ENCODE measurements at places on chromosomes 12 and 14.

DNA sequence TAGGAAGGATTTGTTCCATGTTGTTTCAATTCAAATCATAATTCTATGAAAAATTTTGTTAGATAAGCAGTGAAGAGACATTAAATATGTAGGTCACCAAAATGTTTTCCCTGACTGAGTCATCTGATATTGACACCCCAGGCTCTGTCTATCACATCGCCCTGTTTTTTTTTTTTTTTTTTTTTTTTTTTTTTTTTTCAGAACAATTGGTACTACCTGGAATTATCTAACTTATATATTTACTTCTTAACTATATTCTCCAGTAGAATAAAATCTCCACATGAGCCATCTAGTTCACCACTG is 97.8 kb upstream of the KRAS start:
- no peak for DNase-seq

DNA sequence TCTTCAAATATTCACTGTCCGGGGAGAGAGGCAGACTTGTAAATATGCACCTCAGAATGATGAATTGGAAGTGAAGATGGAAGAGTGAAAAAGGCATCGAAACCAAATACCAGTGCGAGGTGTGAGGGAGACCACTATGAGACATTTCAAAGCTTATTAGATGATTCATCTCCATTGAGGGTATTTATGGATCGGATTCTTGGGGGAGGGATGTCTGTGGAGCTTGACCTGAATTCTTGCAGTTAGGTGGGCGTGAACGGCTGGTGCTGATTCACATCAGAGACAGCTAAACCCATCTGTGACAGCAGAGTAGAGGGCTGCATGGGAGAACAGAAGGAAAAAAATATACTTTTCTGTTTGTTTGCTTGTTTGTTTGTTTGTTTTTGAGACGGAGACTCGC is 677.2 kb downstream of the AACS start:
- no peak for DNase-seq

GRCh38 chr12:59372956-59373355 is 222.9 kb upstream of the SLC16A7 start:
- DNase-seq, result no peak

DNA sequence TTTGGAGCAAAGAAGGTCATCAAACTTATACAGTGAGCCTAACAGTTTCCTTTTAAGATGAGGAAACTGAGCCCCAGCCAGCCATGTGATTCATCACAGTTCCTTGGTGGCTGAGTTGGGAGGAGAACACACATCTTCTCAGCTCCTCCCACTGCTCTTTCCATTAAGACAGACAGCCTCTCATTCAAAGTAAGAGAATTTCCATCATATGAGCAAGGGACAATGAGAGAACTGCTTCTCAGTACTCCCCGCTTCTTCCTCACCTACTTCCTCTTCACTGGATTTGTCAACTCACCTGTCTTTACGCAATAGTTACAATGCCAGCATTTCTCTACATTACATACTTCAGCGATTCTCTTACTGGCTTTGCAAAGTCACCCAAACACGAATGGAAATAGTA is 2.2 kb downstream of the IFNG start:
- no peak for DNase-seq

DNA sequence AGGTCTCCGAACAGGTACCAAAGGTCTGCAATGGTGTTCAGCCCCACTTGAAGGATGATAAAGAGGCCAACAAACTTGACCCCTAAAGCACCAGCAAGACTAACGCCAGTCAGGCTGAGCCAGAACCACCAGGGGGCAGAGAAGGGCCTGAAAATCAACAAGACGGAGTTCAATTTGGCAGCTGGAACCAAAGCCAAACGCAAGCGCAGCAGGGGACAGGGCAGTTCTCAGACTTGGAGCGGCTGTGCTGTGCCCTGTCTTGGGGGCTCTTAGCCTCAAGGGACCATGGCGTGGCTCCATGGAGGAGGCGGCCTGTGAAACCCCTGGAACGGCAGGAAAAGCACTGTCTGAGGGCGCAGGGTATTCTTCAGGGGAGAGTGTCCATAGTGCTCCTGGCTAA is 19.6 kb downstream of the POMT2 start:
- DNase-seq, result no peak

- peak; percentile 78 for DNase-seq
Observed at GRCh38 chr12:123150275-123150743, 581 bp downstream of the PITPNM2 start.

GRCh38 chr12:120534703-120535655 is 823 bp downstream of the RNF10 start:
- DNase-seq, result peak; percentile 77

DNA sequence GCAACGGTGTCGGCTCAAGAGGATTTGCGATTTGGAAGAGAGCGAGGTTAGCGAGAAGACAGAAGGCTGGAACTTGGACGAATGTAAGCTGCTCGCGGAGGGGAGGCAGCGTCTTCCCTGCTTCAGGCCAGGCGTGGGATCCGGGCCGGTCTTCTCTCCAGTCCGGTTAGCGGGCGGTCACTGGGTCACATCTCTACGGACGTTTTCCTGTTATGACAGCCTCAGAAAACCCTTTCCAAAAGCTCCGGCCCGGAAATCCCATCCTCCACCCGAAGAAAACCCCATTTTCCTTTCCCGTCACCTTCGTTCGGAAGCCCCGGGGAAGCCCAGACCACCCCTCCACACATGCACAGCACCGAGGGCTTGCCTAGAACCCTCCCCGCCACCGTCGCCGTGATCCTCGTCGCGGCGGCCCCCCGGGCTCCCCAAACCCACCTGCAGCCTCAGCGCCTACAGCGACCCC is 268 bp downstream of the NDUFB1 start:
- no peak for DNase-seq

DNA sequence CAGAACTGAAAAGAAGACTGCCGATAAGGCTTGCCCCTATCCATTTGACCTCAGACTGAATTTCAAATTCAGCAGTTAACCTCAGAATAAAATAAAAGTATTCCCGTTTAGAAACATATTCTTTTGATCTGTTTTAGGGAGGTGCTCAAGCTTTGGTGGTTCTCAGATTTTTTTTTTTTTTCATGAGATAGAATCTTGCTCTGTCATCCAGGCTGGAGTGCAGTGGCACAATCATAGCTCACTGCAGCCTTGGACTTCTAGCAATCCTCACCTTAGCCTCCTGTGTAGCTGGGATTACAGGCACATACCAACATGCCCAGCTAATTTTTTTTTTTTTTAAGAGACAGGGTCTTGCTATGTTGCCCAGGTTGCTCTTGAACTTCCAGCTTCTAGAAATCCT is 15.5 kb downstream of the AEBP2 start:
- DNase-seq, result no peak

GRCh38 chr12:12128670-12129069 is 57.9 kb downstream of the BCL2L14 start:
- no peak for DNase-seq

DNA sequence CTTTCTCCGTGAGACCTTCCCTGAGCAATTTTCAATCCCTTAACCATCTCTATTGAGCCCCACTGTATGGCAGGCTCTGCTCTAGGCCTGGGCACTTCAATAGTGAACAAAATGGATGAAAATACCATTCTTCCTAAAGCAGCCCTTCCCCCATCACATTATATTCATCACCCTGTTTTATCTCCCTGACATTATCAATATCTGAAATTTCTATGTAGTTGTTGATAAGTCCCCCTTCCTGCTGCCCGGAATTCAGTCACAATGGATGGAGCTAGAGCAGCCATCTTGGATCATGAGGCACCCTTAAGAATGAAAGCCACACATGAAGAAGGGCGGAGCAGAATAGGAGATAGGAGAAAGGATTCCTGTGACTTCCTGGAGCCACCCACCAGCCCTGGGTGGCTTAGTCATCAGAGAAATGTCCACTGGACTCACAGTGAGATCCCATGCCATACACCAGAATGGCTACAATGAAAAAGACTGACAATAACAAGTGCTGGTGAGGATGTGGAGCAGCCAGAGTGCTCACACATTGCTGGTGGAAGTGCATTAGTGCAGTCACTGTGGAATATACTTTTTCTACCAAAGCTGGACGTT is 33.9 kb downstream of the SCARB1 start:
- no peak for DNase-seq

DNA sequence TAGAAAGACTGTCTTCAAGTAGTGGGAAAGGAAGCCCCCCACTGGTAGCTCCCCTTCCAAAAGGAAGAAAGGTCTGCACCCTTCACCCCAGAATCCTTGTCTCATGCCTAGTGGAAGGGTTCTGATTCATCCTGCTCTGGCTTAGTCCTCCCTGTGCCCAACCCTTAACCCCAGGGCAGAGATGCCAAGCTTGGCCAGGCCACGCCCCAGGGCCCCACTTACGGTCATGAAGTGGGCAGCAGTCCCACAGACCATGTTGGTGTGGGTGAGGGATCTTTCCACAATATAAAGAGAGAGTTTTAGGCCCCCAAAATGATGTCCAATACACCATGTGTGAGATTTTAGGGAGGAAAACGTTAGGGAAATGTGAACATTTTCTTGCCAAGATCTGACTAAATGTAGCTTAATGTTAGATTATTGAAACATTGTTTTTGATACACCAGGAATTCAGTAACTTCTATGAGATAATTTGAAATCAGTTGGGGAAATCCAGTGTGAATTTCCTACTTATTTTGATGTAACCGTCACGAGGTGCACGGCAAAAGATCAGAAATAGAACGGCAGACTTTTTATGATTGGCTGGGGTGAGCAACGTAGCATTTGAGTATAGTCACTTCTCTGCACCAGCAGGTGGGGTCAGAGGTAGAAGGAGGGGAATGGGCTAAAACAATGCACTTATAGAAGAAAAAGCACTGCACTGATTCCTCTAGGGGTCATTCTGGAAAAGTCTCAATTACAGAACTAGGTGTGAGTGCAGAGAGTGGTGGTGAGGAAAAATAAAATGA is 8.2 kb upstream of the SSPN start:
- DNase-seq, result no peak

DNA sequence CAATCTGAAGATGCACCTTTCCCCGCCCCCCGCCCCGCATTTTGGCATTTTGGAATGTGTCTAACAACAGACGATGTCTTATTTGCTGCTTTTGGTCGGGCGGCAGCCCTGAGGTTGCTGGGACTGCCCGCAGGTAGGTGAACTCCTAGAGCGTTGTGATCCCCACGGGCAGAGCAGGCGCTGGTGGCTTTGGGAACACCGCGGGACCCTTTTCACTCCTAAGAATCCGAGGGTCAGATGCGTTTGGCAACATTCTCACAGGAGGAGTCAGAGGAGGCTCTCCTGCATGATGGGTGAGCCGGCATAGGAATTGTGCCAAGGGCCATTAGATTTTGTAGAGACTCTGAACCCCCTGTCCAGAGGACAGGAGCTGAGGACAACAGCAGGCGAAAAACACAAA is 41.9 kb downstream of the HCAR2 start:
- DNase-seq, result no peak

GRCh38 chr12:1608713-1609119 is 14.3 kb upstream of the FBXL14 start:
- DNase-seq, result no peak

- peak; percentile 78 for DNase-seq
Observed at GRCh38 chr12:45730348-45731189, 1.1 kb downstream of the ARID2 start.

- no peak for DNase-seq
Observed at GRCh38 chr14:22073801-22074200, 400.2 kb upstream of the OR4E1 start.

- peak; percentile 89 for DNase-seq
Observed at GRCh38 chr12:125185740-125186470, 120.7 kb downstream of the AACS start.

DNA sequence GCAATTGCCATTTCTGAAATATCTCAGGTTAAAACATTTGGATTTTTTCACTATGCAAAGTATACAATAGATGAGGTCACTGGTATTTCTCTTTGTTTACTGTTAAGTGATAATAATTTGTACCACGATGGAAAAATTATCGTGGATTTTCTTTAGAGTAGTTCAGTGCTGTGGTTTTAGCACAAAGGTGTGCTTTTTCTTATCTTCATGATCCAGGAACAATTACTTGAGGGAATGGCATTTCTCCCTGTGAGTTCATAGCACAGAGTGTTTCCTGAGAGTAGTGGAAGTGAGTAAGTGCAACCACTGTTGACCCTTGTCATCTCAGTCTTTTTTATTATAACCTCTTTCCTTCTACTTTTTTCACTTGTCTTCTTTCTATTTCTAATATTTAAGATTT is 86.8 kb downstream of the FGD4 start:
- DNase-seq, result no peak

GRCh38 chr12:9668161-9669018 is 1.1 kb upstream of the CLEC2D start:
- DNase-seq, result no peak

Data from upper lobe of right lung (tissue), 1 donor.